ENCODE measurements at places on chromosomes 2 and 18.

- DNase-seq = no peak
Observed at GRCh38 chr2:226467221-226467620, 332.4 kb downstream of the IRS1 start.

GRCh38 chr2:179861027-179861415 lies 391 bp downstream of the ZNF385B start:
- DNase-seq = no peak

DNA sequence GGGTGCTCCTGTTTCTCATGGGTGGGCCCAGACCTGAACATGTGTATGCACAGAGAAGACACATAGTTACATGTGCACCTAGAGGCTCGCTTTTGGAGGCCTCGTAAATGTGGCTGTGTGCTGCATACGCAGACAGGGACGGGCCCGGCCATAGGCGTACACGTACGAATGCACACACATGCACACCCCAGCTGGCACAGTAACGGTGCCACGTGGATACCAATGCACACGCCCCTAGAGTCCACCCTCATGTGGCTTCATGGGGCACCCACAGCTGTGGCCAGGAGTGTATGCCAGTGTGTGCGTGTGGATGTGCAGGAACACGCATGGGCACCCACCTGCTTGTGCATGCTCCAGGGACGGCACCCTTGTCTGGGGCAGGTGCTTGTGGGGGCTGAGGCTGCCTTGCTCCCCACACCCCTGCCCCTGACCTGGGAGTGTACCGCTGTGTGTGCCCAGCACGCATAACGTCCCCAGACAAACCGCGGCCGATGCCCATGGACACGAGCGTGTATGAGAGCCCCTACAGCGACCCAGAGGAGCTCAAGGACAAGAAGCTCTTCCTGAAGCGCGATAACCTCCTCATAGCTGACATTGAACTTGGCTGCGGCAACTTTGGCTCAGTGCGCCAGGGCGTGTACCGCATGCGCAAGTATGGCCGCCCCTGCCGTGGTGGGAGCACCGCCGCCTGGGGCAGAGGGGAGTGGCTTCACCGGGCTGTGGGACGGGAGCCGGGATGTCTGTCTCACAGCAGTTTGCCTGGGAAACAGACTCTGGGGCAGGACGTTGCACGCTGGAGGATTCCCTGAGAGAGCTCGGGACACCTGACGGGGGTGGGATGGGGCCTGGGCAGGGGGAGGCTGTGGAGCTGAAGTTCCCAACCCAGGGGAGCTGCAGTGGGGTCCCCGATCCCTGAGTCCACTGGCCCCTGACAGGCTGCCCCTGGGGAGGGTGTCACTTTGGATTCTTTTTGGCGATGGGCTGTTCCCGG lies 21.0 kb downstream of the ZAP70 start:
- no peak for DNase-seq

GRCh38 chr2:96933305-96934181 lies 52.8 kb downstream of the FAM178B start:
- no peak for DNase-seq

DNA sequence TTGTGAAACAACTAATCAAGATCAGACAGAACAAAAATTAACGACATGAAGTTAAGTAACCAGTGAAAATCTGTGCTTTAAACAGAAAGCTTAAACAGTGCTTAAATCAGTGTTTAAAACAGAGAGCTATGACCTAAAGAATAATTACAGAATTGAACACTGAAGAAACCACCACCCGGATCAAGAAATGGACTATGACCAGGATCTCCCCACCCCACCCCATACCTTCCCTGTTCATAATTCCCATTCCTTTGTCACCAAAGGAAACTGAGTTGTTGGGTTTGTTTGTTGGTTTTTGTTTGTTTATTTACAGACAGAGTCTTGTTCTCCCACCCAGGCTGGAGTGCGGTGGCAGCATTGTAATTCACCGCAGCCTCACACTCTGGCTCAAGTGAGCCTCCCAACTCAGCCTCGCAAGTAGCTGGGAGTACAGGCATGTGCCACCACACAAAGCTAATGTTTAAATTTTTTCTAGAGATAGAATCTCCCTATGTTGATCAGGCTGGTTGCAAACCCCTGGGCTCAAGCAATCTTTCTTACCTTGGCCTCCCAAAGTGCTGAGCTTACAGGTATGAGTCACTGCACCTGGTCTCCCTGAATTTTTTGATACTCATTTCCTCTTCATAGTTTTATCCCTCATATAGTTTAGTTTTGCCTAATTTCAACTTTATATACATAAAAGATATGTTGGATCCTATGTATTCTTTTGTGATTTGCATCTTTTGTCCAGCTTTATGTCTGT lies 8.2 kb upstream of the ALPG start:
- no peak for DNase-seq

DNA sequence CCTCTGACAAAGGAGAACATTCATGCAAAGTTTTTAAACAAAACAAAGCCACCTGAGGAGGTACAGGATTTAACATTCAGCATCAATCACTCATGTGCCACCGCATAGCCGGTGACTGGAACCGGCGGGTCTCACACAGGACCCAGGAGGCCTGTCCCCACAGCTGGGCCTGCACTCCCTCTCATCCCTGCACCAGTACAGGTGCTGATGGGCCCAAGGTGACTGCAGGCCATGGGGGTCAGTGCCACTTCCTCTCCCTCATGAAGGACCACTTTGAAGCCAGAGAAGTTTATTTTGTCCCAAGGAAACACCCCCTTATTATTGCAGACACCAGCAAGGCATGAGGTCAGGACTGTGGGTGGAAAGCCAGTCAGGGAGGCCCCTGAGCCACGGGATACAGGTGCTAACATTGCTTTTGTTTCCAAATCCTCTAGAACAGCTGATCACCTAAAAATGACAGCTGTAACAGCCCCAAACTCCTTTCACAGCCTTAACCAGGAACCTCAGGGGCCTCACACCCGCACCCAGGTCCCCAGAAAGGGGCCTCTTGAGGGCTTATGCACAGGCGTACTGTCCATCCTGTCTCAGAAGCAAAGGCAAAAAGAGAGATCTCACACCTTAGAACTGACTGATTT lies 14.0 kb downstream of the PARD6G start:
- DNase-seq = no peak

DNA sequence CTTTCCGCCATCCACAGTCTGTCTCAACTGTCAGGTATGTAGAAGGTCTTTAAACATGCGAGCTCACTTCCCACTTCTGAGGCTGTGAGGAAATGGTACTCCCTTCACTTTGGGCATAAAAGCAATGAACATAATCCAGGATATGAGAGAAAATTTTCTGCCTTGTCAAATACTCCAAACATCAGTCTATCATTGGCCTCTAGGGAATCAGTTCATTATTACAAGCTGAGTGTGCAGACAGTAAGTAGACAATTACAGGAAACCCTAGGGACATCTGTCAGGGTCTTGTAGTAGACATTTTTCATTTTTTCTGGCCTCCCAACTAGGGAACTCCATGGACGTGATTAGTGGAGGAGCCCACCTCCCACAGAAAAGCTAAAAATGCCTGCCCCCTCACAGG lies 13.6 kb upstream of the APCDD1 start:
- no peak for DNase-seq

DNA sequence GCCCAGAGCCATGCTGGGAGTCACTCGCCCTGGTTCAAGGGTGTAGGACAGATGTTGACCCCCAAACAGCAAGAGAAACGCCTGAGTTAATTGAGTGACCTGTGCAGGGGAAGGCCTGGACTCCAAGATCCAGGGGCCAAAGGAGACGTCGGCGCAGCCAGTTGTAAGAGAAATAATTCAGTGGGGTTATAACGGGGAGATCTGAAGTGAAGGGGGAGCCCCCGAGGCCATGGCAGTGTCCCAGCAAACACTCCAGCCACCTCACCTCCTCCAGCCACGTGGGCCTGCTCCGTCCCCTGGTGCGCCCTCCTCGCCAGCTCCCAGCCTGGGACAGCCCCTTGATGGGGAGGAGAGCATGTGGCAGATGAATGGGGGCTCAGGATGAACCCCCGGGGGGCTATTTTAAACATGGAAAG lies 130.7 kb upstream of the GPC1 start:
- DNase-seq = no peak

DNA sequence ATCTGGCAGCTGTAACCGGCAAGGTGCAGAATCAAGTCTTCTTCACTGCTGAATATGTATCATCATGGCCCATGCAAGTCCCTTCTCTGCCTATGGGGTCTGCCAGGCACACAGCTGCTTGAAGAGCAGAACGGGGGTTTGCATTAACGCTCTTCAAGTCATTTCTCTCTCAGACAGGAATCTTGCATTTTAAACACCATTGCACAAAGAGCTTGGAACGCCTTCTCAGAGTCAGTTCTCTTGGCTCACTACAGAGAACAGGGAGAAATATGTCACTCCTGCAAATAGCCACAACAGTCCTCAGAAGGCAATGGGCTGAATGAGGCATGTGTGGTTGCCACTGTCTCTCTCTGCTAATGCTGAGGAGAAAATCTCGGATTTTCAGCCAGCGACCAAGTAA lies 2173.5 kb upstream of the PIK3C3 start:
- no peak for DNase-seq

DNA sequence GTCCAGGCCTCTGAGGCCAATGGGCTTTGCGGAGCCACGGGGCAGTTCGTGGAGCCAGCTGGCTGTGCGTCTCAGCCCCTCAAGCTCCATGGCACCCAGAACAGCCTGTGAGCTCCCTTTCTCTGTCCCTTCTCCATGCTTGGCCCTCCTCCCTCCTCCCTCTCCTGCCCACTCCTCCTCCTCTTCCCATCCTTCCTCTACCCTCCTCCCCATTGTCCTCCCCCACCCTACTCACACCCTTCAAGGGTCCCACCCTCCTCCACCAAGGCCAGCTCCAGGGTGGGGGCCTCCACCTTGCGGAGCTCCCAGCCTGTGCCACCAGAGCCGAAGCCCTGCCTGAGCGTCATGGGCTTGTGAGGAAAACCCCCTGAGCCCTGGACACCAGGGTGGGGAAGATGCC lies 269.0 kb downstream of the ATAD2B start:
- DNase-seq = no peak

DNA sequence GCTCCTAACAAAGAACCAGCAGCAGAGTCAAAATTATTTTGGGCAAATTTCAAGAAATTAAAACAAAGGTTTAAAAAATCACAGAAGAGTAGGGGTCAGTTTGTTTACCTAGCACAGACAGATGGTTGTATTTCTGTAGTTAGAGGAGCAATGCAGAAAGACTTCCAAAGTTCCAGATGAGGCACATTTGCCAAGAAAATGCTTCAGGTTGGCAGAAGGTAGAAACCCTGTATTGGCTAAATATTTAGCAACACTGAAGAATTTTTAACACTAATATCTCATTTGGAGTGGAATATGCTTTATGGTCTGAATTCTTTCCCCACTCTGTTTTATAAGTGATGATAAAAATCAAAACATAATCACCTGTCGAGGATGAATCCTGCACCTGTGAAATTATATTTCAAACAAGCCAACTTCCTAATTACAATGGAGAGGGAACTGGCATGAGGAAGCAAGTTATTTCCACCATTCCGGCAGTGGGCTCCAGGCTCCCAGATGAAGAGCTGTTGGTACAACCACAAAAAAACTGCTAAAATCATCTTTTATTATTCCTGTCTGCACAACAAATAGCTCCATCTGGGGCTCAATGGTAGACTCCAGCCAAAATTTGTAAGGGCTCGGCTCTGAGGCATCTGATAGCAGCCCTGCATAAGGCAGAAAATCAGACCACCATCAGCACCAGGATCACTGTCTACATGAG lies 286.5 kb upstream of the REV1 start:
- DNase-seq = no peak

GRCh38 chr2:227614246-227614645 lies 394 bp downstream of the SCYGR3 start:
- no peak for DNase-seq

- no peak for DNase-seq
Observed at GRCh38 chr18:73697353-73697752, 450.3 kb downstream of the FBXO15 start.

DNA sequence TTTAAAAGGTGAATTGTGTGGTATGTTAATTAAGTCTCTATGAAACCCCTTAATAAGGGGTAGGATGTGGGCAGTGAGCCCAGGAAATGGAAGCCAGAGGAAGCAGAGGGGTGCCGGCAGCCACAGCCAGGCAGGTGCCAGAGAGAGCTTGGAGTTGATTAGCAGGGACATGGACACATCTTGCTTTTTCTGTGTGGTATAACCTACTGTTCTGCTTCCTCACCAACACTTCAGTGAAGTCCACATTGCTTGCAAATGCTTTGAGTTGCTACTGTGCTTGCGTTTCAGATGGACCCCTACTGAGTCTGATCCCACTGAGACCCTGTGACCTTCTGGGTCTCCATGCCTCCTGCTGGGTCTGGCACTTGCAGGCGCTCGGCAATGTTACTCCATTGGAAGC lies 30.3 kb upstream of the ARHGEF4 start:
- DNase-seq = no peak

GRCh38 chr2:232955856-232956255 lies 57.2 kb downstream of the NGEF start:
- no peak for DNase-seq

- no peak for DNase-seq
Observed at GRCh38 chr18:24989760-24990593, 362.0 kb downstream of the ZNF521 start.

DNA sequence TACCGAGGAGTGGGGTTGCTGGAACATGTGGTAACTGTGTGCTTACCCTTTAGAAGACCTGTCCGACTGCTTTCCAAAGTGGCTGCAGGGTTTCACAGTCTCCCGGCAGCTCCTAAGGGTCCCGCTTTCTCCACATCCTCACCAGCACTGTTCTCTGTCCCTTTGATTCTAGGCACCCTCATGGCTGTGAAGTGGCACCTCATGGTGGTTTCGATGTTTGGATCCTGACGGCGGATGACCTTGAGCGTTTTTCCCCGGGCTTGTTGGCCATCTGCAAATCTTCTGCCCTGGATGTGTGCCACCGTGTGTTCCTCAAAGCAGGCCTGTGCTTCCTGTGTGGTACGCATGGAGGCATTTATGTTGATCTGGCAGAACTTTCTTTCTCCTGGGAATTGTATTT lies 292.5 kb upstream of the HDAC4 start:
- no peak for DNase-seq

All from GM04504 (cell line).